ENCODE measurements at places on chromosomes 3 and 15.

GRCh38 chr3:2656806-2657777 lies 453.1 kb downstream of the IL5RA start:
- no peak for DNase-seq

- DNase-seq: no peak
Measured at GRCh38 chr15:70411143-70411863, 313.6 kb upstream of the TLE3 start.

DNA sequence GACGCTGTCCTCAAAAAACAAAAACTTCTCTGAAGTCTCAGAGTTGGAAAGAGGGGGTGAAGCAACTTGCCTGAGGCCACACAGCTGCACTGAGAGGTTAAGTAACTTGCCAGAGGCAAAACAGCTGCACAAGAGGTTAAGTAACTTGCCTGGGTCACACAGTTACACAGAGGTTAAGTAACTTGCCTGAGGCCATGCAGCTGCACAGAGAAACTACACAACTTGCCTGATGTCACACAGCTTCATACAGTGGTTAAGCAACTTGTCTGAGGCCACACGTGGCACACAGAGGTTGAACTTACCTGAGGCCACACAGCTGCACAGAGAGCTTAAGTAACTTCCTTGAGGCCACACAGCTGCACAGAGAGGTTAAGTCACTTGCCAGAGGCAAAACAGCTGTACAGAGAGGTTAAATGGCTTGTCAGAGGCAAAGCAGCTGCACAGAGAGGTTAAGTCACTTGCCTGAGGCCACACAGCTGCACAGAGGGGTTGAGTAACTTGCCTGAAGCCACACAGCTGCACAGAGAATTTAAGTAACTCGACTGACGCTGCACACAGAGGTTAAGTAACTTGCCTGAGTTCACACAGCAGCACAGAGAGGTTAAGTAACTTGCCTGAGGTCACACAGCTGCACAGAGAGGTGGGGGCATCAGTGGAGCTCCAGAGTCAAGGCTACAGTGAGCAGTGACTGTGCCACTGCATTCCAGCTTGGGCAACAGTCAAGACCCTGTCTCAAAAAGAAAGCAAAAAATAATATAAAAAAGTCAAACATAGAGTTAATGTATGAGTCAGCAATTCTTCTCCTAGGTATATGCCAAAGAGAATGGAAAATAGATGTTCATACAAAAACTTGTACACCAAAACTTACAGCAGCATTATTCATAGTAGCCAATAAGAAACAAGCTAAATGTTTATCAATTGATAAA lies 12.0 kb upstream of the ACAD9 start:
- peak; percentile 62 for DNase-seq

DNA sequence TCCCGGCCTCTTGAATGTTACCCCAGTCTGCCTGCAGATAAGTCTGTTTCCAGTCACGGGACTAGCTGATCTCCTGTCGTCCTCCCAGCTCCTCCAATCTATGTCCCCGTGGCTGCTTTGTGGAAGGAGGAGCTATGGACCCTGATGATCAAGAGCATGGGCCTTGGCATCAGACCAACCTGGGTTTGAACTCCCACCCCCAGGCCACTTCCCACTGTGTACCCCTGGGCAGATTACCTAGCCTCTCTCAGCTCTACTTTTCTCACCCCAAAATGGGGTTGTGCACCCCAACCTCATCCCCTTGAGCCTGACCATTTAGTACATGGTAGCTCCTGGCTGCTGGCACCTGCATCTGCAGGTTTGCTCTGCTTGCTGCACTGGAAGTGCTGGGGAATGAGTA lies 55.8 kb downstream of the GASK1A start:
- DNase-seq: no peak

DNA sequence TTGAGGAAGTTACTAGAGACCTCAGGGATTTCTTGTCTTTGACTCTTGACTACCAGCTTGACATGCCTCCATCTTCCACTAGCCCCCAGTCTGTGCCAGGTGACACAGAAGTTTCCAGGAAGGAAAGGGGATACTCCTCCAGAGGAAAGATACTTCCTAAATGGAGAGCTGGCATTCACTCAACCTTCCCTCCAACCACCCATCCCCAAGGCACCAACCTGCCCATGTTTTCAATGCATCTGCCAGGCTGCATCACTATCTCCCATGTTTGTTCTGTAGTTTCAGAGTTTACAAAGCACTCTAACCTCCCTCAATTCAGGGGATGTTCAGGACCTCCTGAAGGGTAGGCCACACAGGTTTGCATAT lies 198.4 kb upstream of the LPP start:
- DNase-seq: no peak
